ENCODE measurements at places on chromosomes 7 and 10.

GRCh38 chr10:7704071-7705016 lies 1.2 kb downstream of the ITIH2 start:
- DNase-seq = no peak

DNA sequence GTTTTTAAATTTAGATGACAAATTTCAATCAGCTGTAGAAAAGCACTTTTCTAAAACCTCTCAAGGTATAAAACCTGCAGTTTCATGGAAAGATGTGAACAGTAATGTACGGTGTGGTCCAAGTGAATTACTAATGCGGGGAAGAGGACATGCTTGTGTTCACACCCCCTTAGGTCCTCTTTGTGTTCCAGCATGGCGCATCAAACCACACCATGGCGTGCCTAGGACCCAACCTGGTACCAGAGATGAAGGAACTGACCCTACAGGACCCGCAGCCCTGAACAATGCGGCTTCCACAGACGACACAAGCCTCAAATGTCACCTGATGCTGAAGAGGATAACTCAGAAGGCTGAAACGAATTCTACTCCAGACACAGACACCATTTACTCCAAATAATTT lies 81.3 kb upstream of the GPR22 start:
- no peak for DNase-seq

GRCh38 chr7:130356121-130356875 lies 11.7 kb downstream of the CPA5 start:
- DNase-seq = no peak

- DNase-seq = no peak
These were observed 1.4 kb downstream of the PTF1A start for GRCh38 chr10:23193435-23194074.

DNA sequence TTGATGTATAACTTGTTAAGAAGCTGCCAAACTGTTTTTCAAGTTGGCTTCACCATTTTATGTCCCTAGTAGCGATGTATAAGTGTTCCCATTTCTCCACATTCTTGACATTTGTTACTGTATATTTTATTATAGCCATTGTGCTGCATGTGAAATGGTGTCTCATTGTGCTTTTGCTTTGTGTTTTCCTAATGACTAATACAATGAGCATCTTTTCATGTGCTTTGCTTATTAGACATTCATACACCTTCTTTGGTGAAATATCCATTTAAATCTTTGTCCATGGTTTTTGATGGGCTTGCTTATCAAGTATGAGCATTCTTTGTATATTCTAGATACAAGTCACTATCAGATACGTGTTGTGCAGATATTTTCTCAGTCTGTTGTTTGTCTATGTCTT lies 203.0 kb downstream of the CCSER2 start:
- no peak for DNase-seq

GRCh38 chr10:71039551-71039950 lies 151.2 kb upstream of the PCBD1 start:
- no peak for DNase-seq

DNA sequence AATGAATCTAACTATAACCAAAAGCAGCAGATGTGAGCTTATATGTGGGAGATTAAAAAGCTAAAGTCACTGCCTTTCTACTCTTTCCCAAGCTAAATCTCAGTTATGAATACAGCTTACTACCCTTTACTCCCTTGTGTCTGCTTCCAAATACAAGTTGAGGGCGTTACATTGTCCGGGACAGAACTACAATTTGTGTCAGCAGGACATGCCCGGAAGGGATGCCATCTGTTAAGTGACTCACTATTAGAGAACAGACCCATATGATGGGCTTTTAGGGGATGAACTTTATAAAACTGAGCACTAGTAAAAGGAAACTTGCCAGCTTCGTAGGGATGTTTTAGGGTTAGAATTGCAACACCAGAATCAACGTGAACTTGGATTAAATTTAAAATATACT lies 299.7 kb upstream of the CSTF2T start:
- DNase-seq = no peak

GRCh38 chr10:20454331-20454730 lies 442.8 kb downstream of the NEBL start:
- DNase-seq = no peak

DNA sequence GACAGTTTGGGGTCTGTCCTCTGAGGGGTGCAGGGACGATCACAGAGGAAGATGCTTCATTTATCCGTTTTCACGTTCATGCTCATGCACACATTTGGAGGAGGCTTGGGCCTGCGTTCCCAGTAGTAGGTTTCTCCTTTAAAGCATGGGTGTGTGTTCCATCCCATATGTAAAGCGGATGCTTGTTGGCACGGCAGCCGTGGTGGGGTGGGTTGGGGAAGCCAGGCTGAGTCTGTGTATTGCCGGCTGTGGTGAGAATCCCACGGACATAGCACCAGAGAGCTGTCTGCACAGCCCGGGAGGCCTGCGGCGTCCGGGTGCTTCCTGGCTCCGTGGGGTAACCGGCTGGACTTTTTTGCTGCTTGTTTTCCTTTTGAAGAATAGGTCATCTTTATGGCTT lies 440 bp downstream of the JAKMIP3 start:
- no peak for DNase-seq

DNA sequence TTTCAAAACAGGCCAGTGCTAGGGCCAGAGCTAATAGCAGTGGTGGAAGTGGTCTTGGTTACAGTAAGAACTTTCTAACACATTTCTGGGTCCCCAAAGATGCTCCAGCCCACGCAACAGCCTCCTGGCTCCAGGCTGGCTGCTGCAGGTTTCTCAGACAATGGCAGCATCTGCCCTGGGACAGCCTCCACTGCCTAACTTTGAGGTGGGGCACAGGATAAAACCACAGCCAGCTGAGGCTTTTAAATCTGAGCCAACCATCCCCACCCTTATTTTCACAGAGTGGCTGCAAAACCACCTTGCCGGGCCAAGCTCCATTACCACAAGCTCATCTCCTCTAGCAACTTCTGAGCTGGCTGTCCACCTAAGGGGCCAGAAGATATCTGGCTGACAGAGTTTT lies 84.8 kb downstream of the FAM53B start:
- no peak for DNase-seq

- no peak for DNase-seq
These were observed 13.3 kb upstream of the MIOS start for GRCh38 chr7:7553386-7553785.

DNA sequence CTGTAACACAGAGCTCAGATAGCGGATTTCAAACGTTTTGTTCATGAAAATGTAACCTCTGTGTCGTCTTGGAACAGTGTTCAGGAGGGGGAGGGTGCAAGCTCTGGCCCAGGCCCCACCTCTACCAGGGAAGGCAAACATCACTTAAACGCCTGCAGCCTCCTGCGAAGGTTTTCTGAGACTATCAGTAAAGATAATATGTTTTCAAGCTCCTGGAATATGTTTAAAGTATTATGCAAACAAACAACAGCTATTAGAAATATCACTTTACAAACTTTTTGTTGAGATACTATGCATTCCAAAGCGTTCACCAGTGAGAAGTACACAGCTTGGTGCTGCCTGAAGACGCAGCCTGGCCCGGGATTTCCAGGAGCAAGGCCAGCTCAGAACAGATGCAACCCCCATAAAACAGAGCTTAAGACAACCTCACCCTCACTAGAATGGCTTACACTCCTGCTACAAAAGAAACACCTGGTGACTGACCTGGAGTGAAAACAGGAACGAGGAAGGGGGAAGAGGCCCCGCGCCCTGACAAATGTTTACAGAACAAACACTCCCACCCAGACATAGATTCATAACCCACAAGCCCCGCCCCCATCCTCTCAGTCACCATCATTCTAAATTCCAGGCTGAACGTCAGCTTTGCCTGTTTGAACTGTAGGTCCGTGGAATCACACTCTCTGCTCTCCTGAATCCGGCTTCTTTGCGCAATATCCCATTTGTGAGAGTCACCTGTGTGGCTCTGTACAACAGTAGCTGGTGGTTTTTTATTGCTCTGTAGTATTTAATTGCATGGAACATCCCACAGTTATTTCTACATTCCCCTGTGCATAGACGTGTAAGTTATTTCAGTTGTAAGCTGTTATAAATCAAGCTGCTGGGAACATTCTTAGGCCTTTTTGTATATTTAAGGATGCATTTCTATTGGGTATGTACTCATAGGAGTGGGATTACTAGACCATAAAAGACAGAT lies 155.0 kb downstream of the PTPRN2 start:
- no peak for DNase-seq

DNA sequence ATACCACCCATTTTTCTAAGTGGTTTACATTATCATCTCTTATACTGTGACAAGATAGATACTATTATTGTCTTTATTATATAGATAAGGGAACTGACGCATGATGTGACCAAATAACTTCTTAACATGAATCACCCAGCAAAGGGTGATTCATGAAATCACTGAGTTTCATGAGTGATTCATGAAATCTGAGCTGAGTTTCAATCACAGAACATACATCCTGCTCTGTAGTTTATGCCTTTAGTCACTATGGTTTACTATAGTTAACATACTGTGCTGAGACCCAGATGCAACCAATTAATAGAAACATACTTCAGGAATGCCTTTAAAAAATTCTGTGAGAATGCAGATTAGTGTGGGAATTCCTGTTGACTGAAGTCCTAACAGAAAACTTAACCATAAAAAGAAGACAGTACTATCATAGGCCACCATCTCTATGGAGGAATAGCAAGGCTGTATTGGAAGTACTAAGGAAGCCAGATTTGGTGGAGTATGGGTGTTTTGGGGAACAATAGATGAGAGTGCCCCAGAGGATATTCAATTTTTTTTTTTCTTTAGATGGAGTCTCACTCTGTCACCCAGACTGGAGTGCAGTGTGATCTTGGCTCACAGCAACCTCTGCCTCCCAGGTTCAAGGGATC lies 43.1 kb upstream of the SEMA3A start:
- DNase-seq = no peak
